ENCODE measurements at places on chromosomes 2 and 18.

GRCh38 chr18:63260380-63260754, 59.2 kb downstream of the BCL2 start:
- DNase-seq = no peak

DNA sequence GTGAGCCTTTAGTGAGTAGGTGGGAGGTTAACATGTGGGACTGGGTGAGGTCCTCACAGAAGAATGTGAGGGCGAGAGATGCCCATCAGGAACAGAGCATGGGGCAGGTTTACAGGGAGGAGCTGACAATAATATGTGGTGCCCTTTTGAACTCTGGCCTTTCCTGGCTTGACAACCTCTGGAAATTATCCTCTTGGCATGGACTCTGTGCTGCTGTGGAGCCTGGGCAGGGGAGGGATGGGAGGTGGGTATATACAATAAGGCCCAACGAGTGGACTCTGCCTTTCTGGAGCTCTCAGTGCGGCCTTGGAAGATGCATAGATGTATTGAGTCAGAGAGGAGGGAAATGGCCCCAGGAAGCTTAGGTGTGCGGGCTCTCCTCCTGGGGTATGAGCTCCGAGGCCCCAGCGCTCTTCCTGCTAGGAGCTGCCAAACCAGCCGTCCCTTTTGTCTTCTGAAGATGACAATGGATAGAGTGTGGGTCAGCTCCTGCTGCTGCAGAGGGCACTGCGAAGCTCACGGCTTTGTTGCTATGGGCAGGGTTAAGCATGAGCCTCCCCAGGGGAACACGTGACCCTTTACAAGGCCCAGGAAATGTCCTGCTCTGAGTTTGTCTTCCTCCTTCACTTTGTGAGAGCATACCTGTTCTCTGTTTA, 8.7 kb upstream of the PSD4 start:
- no peak for DNase-seq

DNA sequence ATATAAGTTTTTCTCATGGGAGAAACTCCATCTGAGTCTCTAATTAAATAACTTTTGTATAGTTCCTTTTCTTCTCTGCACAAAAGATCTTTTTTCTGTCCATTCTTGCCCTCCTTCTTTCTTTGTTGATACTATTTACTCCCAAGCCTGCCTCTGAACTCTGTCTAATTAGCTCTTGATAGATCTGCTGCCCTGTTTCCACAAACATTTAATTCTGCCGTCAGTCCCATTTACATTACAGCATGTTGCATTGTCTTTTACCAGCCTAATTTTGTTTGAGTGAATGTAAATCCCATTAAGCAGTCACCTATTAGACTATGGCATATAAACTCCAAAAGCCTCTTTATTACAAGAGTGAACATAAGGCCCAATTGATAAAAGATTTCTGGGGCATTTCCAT, 254.4 kb downstream of the ERBB4 start:
- DNase-seq = no peak

DNA sequence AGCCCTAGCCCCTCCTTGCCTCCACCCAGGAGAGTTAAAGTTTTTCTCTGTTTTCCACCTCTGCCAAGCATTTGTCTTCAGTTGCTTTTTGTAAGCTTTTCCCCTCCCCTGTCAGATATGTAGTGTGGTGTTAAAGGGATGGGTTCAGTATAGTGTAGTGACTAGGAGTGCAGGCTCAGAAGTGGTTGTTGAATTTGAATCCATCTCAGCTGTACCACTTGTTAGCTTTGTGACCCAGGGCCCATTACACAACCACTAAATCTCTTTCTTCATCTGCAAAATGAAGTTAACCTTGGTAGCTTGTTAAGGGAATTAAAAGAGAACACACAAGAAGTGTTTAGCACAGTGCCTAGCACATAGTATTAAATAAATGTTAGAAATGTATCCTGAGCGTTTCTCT, 56.9 kb downstream of the MAP3K20 start:
- DNase-seq = no peak

- no peak for DNase-seq
Measured at GRCh38 chr2:226915846-226916360, 80.0 kb downstream of the RHBDD1 start.

DNA sequence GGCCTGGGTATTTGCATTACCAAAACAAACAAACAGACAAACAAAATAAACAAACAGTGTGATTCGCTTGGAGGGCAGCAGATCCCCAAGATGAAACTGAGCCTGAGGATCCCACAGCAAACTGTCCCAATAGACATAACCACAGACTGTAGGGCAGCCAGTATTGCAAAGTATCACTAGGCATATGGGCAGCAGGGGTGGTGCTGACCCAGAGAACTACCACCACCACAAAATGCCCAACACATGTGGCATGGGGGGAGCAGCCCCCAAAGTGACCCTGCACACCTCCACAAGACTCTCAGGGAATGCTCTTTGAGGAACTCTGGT, 330.1 kb downstream of the CYRIA start:
- DNase-seq = no peak

GRCh38 chr2:211103989-211104388, 547.6 kb downstream of the CPS1 start:
- no peak for DNase-seq

DNA sequence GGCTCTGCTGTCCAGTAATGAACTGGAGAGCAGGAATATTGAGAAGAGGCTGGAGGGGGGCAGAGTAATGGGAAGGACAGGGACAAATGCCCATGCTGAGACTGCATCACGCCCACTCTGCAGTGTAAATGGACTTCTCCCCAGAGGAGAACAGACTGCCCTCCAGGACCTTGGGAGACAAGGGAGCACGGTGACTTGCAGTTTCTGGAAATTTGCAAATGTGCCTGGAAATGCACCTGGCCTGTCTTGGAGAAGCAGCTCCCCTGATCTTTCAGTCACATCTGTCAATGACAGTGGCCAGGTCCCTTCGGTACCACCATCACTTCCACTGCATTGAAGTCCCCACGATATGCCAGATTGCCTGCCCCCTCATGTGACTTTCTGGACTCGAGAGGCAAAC, 178.7 kb upstream of the SH3BP4 start:
- no peak for DNase-seq
